NCI-H1105 treated with DMSO at 0.1 percent for 48 hours (cell line): ENCODE measurements at places on chromosomes 7 and 10.

DNA sequence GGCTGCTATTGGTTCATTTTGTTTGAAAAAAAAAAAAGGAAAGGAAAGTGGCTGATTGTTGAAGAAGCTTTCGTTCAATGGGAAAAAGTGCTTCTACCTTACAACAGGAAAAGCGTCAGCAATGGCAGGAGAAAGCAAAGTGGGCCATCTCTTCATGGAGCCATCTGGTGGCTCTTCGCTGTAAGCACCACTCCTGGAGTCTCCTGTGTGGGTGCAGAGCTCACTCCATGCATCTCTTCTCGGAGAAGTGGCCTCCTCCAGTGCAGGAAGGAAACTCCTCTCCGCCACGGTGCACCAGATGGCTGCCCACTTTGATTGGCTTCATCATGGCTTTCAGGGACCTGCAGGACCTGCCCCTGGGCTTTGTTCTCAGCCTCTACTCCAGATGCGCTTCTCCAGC lies 250.9 kb downstream of the PTEN start:
- peak; percentile 27 for DNase-seq

GRCh38 chr7:80832006-80832405 lies 86.8 kb downstream of the SEMA3C start:
- DNase-seq = no peak

GRCh38 chr10:77532068-77532467 lies 105.5 kb downstream of the KCNMA1 start:
- no peak for DNase-seq

DNA sequence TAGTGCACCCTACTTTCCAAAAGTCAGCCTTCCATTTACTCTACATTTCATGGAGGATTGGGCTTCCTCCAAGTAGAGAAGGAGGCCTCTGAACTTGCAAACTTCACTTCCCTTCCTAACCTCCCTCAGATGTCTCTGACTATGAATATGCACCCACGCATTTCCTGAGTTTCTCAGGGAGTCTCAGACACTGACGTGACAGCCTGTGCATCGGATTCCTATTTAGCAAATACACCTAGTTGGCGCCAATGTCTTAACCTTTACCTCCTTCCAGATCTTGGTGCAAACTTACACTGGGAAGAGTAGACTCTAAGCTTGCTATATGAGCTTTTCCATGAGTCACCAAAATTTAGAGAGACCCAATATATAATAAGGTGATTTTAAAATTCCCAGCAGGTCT lies 920.1 kb upstream of the AUTS2 start:
- DNase-seq = no peak

DNA sequence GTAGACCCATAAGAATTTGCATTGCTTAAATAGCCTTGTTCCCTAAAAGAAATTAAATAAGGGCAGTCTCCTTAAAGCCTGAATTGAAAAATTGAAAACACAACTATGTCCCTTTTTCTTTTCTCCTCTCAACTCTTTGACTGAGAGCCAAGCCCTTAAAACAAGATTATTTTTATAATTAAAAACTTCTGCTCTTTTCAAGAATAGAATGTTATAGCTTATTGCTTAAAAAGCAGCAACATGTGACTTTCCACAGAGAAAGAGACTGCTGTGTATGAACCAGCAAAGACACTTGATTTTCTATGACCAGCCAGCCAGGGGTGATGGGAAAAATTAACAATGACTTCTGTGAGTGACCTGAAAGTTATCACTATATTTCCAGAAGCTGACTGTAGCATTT lies 295.2 kb upstream of the CELF2 start:
- DNase-seq = no peak
